Right ventricle myocardium superior (tissue), 1 donor: ENCODE measurements at places on chromosomes 2 and 18.

DNA sequence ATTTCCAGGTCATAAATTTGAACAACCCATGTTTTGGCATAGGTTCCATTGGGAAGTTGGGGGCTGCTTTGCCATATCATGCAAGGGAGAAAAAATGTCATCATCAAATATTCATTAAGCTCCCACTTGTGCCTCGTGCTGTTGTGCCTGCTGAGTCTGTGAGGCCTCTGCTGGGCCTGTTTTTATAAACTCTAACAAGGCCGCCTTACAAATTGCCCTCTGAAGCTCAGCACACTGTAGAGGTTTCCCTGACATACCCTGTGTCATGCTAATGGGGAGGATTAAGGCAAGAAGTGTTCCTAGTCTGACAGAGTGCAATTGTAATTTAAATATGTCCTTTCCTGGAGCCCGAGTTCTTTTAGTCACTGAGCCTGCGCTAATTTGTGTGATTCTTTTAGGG is 17.6 kb downstream of the OSBPL6 start:
- no peak for DNase-seq

DNA sequence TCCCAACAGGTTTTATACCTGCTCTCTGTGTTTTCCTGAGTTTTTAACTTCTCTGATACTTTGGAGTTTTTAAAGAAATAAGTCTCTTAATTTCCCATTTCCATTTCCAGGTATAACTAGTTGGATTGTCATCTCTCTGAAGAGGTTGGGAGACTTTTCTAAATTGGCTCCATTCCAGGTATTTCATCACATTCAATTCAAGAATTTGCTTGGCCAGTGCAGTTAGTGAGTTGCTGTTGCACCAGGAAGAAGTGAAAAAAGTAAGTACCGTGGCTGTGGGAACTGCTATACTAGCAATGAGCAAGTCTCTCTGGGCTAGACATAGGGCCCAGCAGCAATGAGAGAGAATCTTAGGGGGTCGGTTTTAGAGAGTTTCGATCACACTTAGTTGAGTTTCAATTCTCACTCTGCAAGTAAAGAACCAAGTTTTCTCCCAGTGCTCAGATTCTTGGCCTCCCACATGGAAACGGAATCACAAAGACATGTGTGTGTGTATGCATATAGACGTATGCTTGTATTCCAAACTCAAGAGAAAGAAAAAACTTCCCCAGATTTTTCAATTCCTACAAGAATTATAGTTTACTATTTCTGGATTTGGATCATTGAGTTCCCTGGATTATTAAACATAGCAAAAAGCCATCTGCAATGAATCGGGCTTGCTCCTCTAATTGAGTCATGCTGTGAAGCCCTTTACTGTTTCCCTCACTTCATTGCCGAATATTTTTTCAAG is 894.4 kb downstream of the BCL11A start:
- no peak for DNase-seq

- DNase-seq = no peak
Observed at GRCh38 chr2:3291750-3292149, 85.9 kb downstream of the EIPR1 start.

DNA sequence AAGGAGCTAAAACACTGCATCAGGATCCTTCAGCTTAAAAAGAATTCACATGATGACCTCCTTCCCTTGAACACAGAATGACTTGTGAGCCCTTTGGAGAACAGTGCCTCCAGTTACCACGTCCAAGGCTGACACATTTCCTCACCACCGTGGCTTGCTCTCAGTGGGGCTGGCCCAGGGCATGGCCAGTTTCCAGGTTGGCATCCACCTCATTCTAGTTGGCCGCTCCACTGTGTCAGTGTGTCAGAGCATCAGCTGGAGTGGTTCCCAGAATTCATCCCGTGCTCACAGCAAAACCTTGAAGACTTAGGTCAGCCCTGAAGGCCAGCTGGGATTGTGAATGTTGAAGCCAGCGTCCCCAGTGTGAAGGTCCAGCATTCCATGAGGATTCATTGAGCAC is 158.5 kb downstream of the INSIG2 start:
- peak; percentile 55 for DNase-seq

- no peak for DNase-seq
Observed at GRCh38 chr2:21418456-21418855, 294.7 kb downstream of the TDRD15 start.

- DNase-seq = no peak
Observed at GRCh38 chr2:52269696-52270485, 1238.0 kb upstream of the NRXN1 start.

GRCh38 chr2:105344704-105345345 is 7.5 kb downstream of the C2orf49 start:
- no peak for DNase-seq

DNA sequence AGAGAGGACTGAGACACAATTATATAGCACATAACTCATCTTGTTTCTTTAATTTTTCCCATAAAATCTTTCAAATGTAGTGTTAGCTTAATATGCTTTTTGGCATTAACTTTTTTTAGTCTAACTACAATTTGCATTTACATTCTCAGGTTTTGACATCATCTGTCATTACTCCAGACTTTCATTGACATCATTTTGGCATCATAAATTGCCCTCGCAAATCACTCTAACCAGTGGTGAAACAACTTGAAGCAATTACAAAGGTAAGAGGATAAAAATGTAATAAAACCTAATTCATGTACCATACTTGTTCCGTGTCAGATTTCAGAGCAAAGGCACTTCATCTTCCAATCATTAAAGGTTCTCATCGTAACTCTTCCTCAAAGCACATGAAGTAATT is 41.4 kb downstream of the RFX8 start:
- no peak for DNase-seq

- DNase-seq = no peak
Observed at GRCh38 chr2:241897231-241897916, 27.8 kb downstream of the RTP5 start.

GRCh38 chr18:7094427-7094826 is 23.2 kb downstream of the LAMA1 start:
- no peak for DNase-seq

DNA sequence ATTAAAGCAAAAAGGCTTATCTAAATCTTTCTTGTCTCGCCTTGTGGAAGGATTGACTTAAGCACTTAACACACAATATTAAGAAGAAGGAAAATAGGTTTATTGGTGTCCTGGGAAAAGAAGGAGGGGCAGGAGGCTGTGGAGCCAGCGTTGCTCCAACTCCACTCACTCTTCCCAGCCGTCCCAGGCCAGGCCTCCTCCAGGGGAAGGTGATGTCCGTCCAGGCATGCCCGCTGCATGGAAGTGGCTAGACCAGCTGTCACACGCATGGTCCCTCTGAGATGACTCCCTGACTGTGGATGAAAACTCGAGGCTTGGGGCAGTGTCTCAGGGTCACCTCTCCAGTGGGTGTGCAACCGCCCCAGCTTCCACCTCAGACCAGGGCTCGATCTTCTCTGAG is 281.1 kb downstream of the GALR1 start:
- DNase-seq = no peak

GRCh38 chr2:239689410-239689809 is 288.6 kb upstream of the HDAC4 start:
- DNase-seq = no peak

GRCh38 chr2:225378984-225379383 is 20.5 kb upstream of the NYAP2 start:
- no peak for DNase-seq

GRCh38 chr2:181462033-181462432 is 4.8 kb downstream of the ITGA4 start:
- DNase-seq = no peak

- peak; percentile 89 for DNase-seq
Observed at GRCh38 chr2:69741575-69742321, at the start of gene ANXA4. TSS of gene ANXA4 (plus strand) at chr2:69742134. CDS start at chr2:69781566, 39,432 bp downstream.

DNA sequence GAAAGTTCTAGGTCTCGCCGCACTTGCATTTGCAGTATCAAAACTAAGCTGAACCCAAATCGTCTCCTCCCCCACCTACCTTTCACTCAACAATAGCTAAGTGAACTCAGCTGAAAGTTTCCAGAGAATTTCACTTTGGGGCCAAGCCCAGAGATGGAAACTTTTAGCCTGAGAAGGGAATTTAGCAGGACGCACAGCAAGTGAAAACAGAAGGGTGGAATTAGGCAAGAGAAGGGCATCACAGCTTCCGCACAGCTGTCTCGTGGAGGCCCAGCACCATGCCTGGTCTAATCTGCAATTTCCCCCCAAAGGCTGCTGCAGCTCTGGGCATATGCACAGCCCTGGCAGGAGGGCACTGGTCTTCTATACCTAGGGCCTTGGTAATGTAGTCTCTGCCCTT is 262.0 kb downstream of the TNS1 start:
- DNase-seq = no peak

DNA sequence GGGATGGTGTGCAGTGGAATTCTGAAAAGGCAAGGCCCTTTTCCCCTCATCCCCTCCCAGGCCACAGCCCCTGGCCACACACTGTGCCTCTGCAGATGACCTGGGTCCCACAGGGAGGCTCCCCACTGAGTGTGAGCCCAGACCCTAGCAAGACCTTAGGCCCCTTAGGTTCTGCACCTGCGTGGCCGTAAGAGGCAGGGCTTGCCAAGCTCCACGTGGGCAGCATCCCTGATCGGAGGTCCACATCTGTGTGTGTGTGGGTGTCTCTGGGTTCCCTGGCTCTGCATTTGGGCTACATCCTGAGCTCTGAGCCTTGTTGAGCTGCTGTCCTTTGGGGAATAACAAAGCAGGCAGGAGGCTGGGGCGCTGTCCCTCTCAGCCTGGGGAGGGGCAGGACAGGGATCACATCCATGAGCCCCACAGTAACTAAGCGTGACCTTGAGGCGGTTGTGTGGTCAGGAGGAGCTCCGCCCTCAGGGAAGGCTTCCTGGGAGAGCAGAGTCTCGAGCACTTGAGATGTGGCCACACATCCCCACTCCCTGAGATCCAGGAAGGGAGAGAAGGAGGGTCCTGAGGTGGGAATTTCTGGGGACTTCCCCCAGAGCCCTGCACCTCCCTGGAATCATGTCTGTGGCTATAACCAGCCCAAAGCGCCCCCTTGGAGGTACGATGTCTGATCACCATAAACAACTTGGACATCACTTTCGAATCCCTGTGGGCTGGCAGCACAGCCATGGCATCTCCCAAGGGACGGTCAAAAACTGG is 84.8 kb downstream of the STPG4 start:
- peak; percentile 48 for DNase-seq

GRCh38 chr18:6668836-6669235 is 60.7 kb upstream of the ARHGAP28 start:
- DNase-seq = no peak

GRCh38 chr2:101435001-101435862 is 39.7 kb downstream of the RFX8 start:
- no peak for DNase-seq

DNA sequence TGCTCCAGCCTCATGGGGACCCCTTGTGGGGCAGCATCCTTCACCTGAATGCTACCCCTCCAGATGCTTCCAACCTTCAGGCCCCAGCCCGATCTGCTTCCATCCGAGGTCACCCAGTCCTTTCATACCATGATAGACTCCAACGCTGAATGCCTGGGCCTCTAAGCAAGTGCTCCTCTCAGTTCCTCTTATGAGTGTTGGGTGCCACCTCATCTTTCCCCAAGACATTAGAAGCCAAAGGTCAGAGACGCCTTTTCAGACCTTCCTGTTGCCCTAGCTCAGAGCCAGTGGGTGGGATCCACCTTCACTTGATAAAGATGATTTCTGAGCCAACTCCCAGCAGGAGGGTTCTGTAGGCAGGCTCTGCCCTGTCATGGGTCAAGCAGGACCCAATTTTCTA is 174.5 kb upstream of the MGAT5 start:
- DNase-seq = no peak

DNA sequence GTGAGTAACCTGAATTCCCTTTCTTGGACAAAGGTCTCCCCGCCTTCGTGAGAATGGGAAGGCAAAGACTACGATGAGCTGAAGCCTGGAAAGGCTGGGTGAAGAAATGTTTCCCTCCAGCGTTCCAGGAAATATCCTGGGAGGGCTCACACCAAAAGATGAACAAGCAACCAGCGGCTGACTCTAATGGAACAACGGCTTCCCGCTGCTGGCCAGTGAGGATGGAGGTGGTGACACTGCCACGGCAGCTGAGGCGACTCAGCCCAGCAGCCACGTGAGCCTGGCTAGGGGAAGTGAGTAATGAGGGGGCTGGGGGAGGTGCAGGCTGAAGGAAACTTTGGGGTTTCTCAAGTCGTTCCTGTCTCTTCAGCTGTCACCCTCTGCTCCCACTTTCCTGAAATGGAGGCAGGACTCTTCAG is 105.0 kb upstream of the SMAD7 start:
- peak; percentile 77 for DNase-seq

- DNase-seq = no peak
Observed at GRCh38 chr2:231300722-231301076, 94.8 kb upstream of the B3GNT7 start.

DNA sequence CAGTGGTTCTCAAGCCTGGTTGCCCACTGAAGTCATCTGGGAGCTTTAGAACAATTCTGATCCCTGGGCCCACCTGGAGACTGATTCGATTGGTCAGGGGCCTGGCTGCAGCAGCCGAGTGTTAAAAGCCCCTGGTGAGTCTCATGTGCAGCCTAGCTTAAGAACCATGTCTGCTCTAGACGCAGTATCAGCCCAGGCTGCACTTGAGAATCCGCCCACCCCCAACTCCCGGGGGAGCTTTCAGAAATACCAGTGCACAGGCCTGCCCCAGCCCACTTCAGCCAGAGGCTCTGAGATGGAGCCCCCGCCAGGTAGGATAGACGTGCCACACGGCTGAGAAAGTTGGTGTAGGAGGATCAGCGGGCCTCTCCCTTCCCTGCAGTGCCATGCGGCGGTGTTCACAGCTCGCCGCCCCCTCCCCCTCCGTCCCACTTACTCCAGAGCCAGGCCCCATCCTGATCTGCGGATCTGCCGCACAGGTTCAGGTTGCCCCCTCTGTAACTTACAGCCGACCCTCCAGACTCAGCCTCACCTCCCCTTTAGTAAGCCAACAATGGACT is 209.0 kb upstream of the RAB12 start:
- DNase-seq = no peak

DNA sequence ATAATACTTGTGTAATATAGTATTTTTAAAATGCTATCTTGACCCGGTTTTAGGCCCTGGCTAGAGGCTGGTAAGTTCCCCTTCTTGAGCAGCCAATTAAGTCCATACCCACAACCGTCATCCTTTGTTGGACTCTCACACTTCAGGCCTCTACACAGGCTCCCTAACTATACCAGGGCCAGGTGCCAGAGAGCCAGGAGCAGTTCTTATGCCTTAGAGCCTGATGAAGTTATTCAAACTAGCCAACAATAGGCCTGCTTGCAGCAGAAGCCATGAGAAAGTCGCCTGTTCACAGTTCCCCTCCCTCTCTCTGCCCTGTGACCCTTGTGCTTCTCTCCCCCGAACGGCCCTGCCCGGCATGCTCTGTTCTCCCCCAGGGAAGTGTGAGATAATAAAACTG is 454.2 kb upstream of the KLHL29 start:
- DNase-seq = no peak

DNA sequence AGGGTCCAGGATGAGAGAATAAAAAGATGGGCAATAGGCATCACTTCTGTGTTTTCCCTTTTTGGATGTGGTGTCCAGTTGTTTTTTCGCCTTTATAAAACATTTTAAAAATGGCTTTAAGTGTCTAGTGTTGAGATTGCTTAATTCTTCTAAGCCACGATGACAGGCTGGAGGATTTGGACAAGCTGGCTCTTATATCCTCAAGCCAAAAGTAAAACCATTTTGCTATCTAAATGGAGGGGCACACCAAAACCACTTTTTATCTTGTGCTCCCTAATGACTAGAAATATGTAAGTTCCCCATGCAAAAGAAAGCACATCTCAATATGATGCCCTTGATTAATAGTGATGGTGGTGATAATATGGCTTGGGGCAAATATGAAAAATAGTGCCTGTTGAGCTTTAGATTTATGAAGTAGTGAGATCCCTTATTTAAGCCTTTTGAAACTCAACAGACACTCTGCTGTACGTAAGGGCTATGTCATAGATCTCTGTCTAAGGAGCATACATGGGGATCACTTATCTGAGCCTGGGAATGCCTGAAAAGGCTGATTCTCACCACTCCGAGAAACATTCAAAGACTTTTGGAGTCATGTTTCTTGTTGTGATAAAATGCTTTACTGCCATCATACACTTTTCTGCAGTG is 185.5 kb downstream of the KCNS3 start:
- no peak for DNase-seq
